Germinal center (tissue), 1 donor: ENCODE measurements at places on chromosomes 13 and 19.

DNA sequence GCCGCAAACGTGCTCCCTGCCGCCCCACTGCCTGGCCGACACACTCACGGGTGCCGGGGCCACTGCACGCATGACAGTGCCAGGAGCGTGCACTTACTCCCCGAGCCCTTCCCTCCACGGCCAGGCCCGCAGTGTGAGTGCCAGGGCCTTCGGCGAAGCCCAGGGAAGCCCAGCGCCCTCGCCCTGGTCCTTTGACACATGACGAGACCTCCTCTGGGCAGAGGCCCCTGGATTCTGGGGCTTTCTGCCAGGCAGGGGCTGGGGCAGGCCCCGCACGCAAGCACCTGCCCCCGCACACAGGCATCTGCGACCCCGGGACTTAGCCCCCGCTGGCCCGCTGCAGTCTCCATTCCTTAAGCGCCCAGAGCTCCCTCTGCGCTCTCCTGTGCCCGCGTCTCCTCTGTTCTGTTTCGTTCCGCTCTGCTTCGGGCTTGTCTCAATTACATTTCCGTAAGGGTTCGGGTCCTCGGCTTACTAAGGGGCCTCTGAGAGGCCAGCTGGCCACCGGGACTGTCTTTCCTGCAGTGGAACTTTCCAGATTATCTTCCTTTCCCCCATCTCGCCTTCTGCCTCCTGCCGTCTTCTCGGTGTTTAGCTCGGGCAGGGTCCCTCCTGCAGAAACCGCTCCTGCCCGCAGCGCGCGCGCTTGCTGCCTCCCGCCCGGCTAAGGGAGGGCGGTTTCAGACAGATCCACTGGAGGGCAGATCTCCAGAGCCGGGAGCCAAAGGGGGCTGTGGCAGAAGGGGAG lies 98.8 kb downstream of the ING1 start:
- DNase-seq: no peak

DNA sequence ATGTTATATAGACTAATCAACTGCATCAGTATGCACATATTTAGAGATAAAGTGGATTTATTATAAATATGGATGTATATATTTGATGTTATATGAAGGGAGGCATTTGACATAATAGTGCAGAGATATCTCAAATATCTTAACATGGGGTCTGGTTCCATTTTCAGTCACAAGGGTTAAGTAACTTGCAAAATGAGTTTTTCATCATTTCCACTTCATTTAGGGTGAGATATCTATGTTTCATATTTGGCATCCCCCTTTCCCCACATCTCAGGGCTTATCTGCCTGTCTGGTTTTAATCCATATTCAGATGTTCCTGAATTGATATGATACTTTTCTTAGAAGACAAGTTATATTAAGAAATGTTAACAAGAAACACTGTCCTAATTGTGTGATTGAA lies 2141.2 kb downstream of the PCDH9 start:
- no peak for DNase-seq

GRCh38 chr13:74027161-74027779 lies 106.9 kb downstream of the KLF12 start:
- peak; percentile 14 for DNase-seq

DNA sequence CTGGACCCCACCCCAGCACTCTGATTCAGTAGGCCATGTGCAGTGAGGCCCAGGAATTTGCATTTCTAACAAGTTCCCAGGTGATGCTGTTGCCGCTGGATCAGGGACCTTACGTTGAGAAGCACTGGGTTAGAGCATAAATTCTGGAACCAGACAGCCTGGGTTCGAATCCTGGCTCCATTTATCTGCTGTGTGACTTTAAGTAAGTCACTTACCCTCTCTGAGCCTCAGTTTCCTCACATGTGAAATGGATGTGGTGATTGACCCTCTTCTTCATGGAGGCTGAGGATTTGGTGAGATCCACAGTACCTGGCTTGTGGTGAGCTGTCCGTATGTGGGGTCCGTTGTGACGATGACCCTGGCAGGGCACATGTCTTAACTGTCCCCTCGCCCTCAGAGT lies 15.9 kb downstream of the HIPK4 start:
- no peak for DNase-seq

DNA sequence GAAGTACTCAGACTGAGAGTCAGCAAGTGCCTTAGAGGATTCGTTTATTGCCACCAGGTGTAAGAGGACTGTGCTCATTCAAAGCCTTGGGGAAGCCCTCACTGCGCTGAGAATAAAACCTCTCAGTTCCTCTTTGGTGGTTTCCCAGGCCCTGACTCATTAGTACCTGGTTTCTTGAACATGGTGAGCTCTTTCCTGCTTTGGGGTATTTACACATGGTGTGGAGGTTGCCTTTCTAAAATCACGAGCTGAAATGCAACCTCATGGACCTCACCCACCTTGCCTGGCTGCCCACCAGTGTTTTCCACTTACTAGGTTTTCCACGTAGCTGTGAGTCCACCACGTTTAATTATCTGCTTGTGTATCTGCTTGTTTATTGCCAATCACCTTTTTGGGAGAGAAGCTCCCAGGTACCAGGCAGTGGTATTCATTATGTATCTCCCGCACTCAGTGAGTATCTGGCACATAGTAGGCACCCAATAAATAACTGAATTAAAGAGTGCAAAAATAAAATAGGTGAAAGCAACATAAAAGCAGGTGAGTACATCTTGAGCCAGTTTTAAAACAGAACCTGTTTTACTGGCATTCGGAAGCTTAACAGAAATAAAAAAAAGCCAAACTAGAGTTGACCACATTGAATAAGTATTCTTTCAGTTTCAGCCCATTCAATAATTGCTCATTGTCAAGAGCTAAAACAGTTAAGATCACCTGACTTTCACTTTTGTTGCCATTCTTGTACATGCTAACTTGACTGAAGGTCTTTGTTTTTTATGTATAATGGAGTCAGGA lies 533.0 kb downstream of the MYO16 start:
- peak; percentile 80 for DNase-seq

- DNase-seq: no peak
Observed at GRCh38 chr19:51359294-51359693, 6.9 kb downstream of the ETFB start.

DNA sequence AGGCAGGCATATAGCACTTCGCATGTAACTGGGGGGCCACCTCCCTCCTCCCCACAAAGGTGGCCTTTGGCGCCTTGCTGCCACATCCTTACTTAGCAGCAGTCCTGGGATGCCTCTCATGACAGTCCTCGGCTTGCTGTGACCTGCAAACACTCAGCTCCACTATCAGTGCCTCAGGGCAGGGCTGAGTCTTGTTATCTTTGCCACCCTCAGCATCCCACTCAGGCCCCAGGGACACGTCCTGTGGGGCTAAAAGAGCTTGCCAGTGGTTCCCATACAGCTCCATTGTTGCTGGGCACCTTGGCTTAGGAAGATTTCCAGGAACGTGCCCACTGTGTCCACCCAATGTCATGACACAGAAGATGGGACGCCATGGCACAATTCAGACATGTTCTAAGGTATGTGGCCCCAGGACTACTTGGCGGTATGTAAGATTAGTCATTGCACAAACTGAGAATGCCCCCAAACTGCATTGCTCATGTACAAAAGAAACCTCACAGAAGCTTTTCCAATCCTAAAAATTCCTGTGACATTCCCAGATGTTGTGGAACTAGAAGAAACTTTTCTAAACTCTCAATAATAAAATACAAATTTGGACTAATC lies 16.3 kb downstream of the DOCK9 start:
- no peak for DNase-seq

DNA sequence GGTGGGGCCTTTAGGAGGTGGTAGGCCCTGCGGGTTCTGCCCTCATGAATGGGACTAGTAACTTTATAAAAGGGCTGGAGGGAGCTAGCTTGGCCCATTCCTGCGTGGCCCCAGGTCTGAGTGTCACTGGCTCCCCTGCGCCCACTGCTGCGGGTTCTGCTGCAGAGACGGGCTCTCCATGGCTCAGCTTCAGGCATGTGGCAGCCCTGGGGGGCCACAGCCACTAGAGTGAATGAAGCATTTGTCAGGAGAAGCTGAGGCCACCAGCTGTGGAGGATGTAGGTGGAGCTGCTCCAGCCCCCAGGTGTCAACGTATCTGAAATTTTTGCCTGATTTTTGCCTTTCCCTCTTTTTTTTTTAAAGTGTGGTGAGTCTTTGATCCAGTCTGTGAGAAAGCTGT lies 119.1 kb downstream of the SOX1 start:
- no peak for DNase-seq

- no peak for DNase-seq
Observed at GRCh38 chr13:50970956-50971355, 61.4 kb downstream of the RNASEH2B start.

DNA sequence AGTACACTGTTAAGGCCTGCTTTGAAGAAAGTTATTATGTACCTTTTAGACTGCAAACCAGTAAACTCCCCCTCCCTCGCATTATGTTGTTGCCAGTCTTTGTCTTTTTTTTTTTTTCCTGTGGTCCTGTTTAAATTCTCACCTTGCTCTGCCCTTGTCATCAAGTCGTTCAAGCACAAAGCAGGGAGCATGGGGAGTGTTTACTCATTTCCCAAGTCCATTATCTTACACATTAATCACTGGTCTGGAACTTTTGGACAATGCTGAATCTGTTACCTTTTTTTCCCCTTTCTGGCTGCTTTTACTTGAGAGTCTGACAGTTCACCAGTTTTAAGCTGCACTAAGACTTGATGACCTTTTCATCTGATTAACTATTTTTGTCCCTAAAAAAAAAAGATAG lies 108.2 kb downstream of the DACH1 start:
- no peak for DNase-seq

- DNase-seq: no peak
Observed at GRCh38 chr19:18273561-18274218, 562 bp downstream of the IQCN start.

- no peak for DNase-seq
Observed at GRCh38 chr13:27465611-27466010, 15.2 kb upstream of the MTIF3 start.

- no peak for DNase-seq
Observed at GRCh38 chr13:77328819-77329132, 1.9 kb upstream of the MYCBP2 start.

GRCh38 chr19:5340637-5341447 lies at the start of gene PTPRS:
PTPRS (minus strand) TSS chr19:5340812; CDS start chr19:5286140, 54,672 bp downstream.
- DNase-seq: peak; percentile 92

GRCh38 chr19:43779147-43779819 lies 1.5 kb downstream of the KCNN4 start:
- no peak for DNase-seq

- DNase-seq: no peak
Observed at GRCh38 chr19:29793116-29793727, 18.6 kb upstream of the CCNE1 start.

GRCh38 chr19:43447655-43448054 lies 17.8 kb downstream of the LYPD3 start:
- DNase-seq: no peak

DNA sequence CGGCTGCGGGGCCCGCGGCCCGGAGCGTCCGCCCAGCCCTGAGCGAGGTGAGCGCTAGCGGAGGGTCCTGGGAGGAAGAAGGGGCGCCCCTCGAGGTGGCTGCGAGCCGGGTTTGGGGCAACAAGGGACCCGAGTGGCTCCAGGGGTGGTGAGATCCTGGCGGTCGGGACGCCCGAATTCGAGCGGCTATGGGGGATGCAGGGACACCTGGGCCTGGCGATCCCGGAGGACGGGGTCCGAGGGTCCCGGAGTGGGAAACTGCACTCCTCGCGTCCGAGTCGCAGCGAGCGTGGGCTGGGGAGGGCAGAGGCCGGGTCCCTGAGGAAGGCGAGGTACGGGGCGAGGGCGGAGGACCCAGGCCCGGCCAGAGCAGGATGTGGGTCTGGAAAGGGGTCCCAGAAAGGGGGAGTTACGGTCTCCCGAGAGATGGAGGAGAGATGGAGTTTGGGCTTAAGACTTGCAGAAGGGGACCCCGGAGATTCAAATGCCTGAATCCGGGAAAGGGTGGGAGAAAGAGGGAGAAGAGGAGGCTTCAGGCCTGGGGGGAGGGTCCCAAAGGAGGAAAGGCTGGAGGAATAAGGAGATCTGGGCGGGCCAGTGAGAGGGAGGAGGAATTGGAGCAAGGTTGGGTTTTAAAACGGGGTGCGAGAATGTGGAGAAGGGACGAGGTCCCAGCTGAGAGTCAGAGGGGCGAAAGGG lies 542 bp downstream of the CACNG7 start:
- no peak for DNase-seq

DNA sequence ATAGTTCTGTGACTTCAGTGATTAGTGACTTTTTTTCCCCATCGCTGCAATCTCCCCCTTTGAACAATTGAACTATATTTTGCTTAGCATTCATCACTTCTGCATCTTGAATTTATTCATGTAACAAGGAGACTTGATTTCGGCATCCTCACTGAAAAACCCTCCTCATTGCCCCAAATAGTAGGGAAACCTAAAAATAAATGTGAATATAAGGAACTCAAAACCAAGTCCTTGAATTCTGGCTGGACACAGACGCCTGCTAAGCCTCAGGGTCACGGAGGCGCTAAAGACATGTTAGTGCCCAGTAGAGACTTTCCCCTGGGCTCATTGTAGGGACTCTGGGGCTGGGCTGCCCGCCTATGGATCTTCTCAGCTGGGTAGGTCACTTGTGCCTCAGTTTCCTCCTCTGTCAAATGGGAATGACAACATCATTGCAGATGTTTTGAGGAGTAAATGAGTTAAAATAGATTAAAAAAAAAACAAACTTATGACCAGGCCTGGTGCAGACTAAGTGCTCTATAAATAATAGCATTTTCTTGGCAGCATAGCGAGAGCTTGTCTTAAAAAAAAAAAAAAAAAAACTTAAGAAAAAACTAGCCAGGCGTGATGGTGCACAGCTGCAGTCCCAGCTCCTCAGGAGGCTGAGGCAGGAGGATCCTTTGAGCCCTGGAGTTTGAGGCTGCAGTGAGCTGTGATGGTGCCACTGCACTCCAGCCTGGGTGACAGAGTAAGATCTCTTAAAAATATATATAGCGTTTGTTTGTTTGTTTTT lies 1.8 kb upstream of the ADGRE5 start:
- DNase-seq: no peak

GRCh38 chr13:87244256-87244890 lies 426.8 kb upstream of the SLITRK5 start:
- DNase-seq: no peak

- DNase-seq: no peak
Observed at GRCh38 chr19:1451916-1452801, 2.2 kb downstream of the APC2 start.

DNA sequence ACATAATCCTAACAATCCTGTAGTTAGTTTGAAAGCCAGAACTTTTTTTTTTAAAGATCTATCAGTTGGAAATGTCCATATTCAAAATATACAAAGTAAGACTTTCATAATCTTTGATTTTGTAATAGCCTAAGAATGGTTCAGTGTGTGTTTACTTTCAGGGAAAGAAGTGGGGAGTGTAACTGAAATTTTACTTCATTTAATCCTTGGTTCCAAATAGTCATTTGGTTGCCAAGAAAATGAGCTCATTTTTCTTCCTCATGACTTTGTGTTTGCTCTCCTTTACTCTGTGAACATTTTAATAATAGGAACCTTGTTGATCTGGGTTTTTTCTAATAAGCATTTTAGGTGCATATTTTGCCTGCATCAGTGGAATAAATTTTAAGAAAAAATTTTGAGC lies 278.8 kb downstream of the SLITRK6 start:
- no peak for DNase-seq

GRCh38 chr13:60974296-60974695 lies 441.4 kb downstream of the PCDH20 start:
- no peak for DNase-seq

- no peak for DNase-seq
Observed at GRCh38 chr19:20244356-20244755, 77.3 kb downstream of the ZNF486 start.
